ENCODE measurements at places on chromosomes 5 and 9. TPM values are rescaled to one million over a fixed set of nuclear protein-coding genes. Genes with fewer than 3 reads are reported as not detected.

The DRD1 gene
- total RNA-seq: not detected

The PCDHB3 gene
- total RNA-seq: 0.38 TPM

The F12 gene
- total RNA-seq: 0.99 TPM

The MEGF10 gene
- 0.36 TPM for total RNA-seq

The SLC46A2 gene
- not detected for total RNA-seq

The TRIM36 gene
- 0.36 TPM for total RNA-seq

The PCDHB2 gene
- 3.5 TPM for total RNA-seq

The RELL2 gene
- total RNA-seq: 2.4 TPM

The CDHR2 gene
- not detected for total RNA-seq

The KCNV2 gene
- not detected for total RNA-seq

The CYSRT1 gene
- total RNA-seq: 0.45 TPM

The SECISBP2 gene
- total RNA-seq: 26.9 TPM

The FOXD4L6 gene
- not detected for total RNA-seq

The PAEP gene
- not detected for total RNA-seq

The C9 gene
- not detected for total RNA-seq

The TRPM3 gene
- 1.1 TPM for total RNA-seq

The CD180 gene
- total RNA-seq: not detected

The WWC1 gene
- under 0.01 TPM for total RNA-seq

The AHRR gene
- total RNA-seq: 9.4 TPM

The LCN9 gene
- total RNA-seq: not detected

The EFNA5 gene
- 7.6 TPM for total RNA-seq

The NEUROG1 gene
- total RNA-seq: not detected

The FBXL7 gene
- 6.1 TPM for total RNA-seq

The AK1 gene
- total RNA-seq: 38.4 TPM

The TEK gene
- 91.3 TPM for total RNA-seq

The ATP6V0E1 gene
- total RNA-seq: 221 TPM

The ENHO gene
- not detected for total RNA-seq

The CARD9 gene
- 0.27 TPM for total RNA-seq

The UGT3A1 gene
- total RNA-seq: not detected

The OBP2B gene
- total RNA-seq: not detected

The FABP6 gene
- not detected for total RNA-seq

The PCDHGA12 gene
- 4.8 TPM for total RNA-seq

The GLDC gene
- total RNA-seq: 1.8 TPM

The TMEFF1 gene
- total RNA-seq: 6.4 TPM

The FOXD4L5 gene
- total RNA-seq: 0.09 TPM

The GFPT2 gene
- 24.8 TPM for total RNA-seq

The ZNF474 gene
- 0.09 TPM for total RNA-seq

The C5orf58 gene
- total RNA-seq: not detected

The NSD1 gene
- 38.3 TPM for total RNA-seq

The LCP2 gene
- total RNA-seq: not detected

The SCGB3A2 gene
- not detected for total RNA-seq

The VCAN gene
- total RNA-seq: 9.6 TPM

The PNPLA7 gene
- total RNA-seq: 0.47 TPM

The ACTBL2 gene
- total RNA-seq: 0.28 TPM

The TXNDC8 gene
- not detected for total RNA-seq

The KIF20A gene
- total RNA-seq: 24.5 TPM

The CAMK4 gene
- 4.9 TPM for total RNA-seq

The PRELID2 gene
- total RNA-seq: 27.3 TPM

The MOB3B gene
- total RNA-seq: under 0.01 TPM

Measured in endothelial cell of coronary artery (primary cell).